Posterior vena cava (tissue), 2 donors: ENCODE measurements at places on chromosomes 2 and 18. TPM values are rescaled to one million over a fixed set of nuclear protein-coding genes. Genes with fewer than 3 reads are reported as not detected.

SLC66A2 gene
- 32.0 TPM for total RNA-seq

REEP1 gene
- 48.4 TPM for total RNA-seq

STON1 gene
- 44.7 TPM for total RNA-seq

TXNDC2 gene
- 0.29 TPM for total RNA-seq

TUBA3E gene
- not detected for total RNA-seq

CYS1 gene
- 3.0 TPM for total RNA-seq

UGT1A8 gene
- total RNA-seq = not detected

CD8A gene
- total RNA-seq = 1.9 TPM

ALLC gene
- total RNA-seq = not detected

CCDC93 gene
- 28.1 TPM for total RNA-seq

ANKRD53 gene
- total RNA-seq = 2.3 TPM

CAVIN2 gene
- 40.4 TPM for total RNA-seq

FLACC1 gene
- total RNA-seq = 4.3 TPM

TYMS gene
- 4.0 TPM for total RNA-seq

ADGRF3 gene
- not detected for total RNA-seq

TEKT4 gene
- total RNA-seq = not detected

ALK gene
- total RNA-seq = 0.37 TPM

ERFE gene
- 2.3 TPM for total RNA-seq

TRIB2 gene
- total RNA-seq = 34.5 TPM

CCDC85A gene
- total RNA-seq = 3.1 TPM

SDC1 gene
- 3.0 TPM for total RNA-seq

SERPINB4 gene
- not detected for total RNA-seq

ZNF24 gene
- total RNA-seq = 43.8 TPM

CERKL gene
- not detected for total RNA-seq

SERPINB10 gene
- not detected for total RNA-seq

PRKAG3 gene
- total RNA-seq = not detected

GDF7 gene
- 3.8 TPM for total RNA-seq

IL1RN gene
- 1.7 TPM for total RNA-seq

CD207 gene
- not detected for total RNA-seq

CCDC141 gene
- total RNA-seq = 6.2 TPM
